Activated CD4-positive, alpha-beta T cell treated with anti-CD3 and anti-CD28 coated beads, Interleukin-2, amount 50 U/mL, for 24 hours (primary cell): ENCODE measurements at places on chromosomes 7 and 10.

GRCh38 chr10:126902157-126902556 is 3.1 kb upstream of the DOCK1 start:
- DNase-seq: no peak

GRCh38 chr7:81449105-81449504 is 320.7 kb downstream of the HGF start:
- no peak for DNase-seq

DNA sequence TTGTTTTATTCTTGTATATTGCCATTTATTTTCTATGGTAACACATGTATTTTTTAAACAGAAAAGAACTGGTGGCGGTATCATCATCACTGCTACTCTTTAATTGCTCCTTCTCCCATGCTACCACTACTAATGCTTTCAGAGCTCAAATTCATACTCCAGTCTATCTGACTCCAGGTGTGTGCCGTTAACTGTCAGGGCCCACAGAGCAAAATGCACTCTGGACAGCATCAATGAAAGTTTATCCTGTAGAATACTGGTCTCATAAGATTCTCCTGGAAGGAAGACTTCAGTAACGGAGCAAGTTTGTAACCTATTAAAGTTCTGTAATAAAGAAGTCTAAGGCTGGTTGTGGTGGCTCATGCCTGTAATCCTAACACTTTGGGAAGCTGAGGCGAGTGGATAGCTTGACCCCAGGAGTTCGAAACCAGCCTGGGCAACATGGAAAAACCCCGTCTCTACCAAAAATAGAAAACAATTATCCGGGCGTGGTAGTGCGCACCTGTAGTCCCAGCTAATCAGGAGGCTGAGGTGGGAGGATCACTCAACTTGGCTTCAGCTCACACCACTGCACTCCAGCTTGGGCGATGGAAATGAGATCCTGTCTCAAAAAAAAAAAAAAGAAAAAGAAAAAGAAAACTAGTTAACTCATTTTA is 18.4 kb downstream of the ZNRF2 start:
- DNase-seq: no peak

GRCh38 chr7:158415316-158415715 is 172.3 kb downstream of the PTPRN2 start:
- no peak for DNase-seq

DNA sequence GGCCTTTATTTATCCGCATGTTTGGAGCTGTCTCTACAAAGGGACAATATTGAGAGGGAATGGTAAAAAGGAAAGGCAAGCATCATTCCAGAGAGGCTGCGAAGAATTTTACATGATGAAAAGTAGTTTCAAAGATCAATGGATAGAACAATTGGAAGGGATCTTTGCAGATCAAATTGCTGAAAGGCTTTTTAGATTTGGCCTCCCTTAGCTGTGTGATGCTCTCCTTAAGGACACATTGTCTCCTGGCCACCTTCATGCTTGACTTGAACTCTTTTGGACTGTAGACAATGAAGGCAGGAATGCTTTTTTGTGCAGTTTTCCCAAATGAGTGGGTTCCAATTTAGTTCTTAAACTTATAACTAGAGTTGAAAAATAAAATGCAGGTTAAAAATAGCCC is 344.7 kb downstream of the ARL4A start:
- no peak for DNase-seq

DNA sequence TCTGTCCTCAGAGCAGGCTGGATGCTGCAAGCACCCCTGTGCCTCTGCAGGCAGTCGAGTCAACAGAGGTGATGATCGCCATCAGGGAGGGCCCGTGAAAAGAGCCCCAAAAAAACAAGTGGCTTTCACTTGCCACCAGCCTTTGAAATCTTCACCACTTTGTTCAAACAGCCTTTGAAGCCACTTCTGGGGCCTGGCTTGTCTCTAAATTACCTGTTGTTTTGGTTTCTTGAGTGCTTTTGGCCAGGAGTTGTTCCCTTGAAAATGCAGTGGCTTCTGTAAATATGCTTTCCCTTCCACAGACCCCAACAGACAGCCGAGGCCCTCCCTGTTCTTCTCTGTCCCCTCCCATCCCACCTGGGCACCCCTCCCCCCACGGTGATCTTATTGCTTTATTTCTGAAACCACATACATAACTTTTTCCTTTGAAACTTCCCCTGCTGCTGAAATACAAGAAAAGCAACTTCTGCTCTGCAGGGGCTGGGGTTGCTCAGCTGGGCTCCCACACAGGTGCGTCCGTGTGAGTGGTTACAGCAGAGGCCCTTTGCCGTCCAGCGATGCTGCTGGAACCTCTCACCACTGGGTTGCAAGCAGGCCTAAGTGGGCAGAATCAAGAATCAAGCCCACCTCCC is 283.8 kb upstream of the SHH start:
- DNase-seq: no peak

DNA sequence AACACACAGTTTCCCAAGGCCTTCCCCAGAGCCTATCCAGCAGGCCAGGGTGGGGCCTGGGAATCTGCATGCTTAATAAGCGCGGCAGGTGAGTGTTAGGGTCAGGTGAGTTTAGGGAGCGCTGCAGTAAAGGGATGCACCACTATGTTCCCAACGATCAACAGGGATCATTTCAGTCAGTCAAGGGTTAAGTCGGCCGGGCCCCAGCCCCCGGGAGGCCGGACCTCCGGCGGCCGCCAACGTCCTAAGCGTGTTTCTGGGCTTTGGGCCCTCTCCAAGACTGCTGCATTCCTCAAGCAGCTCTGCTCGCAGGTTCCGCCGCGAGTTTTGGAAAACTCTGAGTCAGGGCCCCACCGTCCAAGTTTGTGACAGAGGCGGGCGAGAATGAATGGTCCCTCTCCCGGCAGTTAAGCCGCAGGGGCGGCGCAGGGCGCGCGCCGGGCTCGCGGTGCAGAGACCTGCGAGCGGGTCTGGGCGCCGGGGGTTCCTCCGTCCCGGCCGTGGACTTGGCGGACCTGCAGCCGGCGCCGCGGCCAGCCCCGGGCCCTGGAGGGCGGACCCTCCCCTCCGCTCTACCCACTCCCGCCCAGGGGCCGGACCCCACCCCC is 81.6 kb downstream of the ARHGAP22 start:
- no peak for DNase-seq

GRCh38 chr7:138864667-138865066 is 66.7 kb upstream of the ATP6V0A4 start:
- no peak for DNase-seq

GRCh38 chr10:29784175-29784773 is 149.5 kb upstream of the SVIL start:
- no peak for DNase-seq

GRCh38 chr10:1403508-1404322 is 333.6 kb downstream of the ADARB2 start:
- no peak for DNase-seq

DNA sequence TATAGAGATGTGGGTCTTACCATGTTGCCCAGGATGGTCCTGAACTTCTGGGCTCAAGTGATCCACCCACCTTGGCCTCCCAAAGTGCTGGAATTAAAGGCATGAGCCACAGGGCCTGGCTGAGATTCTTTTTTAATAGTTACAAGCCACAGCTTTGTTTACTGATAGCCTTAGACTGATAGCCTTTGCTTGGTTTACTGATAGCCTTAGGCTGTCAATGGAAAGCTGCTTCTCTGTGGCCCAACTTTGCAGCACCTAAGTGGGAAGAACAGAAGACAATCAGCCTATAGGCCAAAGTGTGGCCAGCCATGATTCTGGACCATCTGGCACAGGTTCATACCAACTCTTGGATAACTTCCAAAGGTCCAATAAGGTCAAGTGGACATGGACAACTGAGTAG is 24.1 kb upstream of the CDCA7L start:
- no peak for DNase-seq

DNA sequence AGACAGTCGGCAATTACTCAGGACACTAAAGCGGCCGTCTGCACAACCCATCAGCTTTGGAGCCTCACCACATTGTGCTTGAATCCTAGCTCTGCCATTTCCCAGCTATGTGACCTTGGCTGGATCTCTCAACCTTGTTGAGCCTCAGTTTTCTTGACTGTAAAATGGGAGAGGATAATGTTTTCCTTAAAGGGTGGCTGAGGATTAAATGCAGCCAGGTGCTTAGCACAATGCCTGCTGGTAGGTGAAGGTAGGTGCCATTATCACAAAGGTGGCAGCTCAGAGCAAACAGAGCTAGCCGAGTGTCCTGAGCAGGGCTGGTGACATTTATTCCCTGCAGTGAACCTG is 508.5 kb upstream of the ZMIZ1 start:
- no peak for DNase-seq

DNA sequence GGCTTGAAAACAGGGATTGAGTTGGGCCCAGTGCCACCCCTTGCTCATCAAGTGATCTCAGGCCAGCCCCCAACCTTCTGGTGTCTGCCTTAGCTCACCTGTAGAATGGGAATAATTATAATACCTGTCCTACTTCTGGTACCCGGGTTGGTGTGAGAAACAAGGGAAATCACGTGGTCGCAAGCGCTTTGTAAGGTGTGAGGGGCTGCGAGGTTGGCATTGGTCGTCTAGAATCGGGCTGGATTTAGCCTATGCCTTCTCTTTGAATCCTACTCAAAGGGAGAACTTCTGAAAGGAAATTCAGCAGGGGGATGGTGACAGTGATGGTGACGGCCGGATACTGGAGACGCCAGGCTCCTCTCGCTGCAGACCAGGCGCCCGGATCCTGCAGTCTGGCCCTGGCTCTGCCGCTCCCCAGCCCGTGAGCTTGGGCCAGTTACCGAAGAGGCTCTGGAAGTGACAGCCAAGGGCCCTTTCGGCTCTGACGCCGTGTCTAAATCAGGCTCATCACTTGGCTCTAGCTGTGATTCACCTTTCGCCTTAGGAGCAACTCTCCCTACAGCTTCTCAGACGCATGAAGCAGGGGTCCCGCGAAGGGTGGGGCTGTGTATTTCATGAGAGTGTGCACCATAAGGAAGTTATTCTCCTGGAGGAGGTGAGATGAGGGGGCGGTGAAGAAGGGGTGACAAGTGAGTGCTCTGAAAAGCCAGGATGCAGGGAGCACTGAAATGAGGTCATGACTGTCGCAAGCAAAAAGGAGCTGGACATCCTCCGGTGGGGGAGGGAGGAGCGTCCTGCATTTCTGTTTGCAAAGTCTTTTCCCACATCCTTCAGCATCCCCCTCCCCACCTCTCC is 4.0 kb upstream of the CREB5 start:
- DNase-seq: no peak

GRCh38 chr7:4023502-4023901 is 658.6 kb upstream of the FOXK1 start:
- no peak for DNase-seq

GRCh38 chr7:99195867-99196266 is 12.0 kb downstream of the KPNA7 start:
- DNase-seq: no peak

DNA sequence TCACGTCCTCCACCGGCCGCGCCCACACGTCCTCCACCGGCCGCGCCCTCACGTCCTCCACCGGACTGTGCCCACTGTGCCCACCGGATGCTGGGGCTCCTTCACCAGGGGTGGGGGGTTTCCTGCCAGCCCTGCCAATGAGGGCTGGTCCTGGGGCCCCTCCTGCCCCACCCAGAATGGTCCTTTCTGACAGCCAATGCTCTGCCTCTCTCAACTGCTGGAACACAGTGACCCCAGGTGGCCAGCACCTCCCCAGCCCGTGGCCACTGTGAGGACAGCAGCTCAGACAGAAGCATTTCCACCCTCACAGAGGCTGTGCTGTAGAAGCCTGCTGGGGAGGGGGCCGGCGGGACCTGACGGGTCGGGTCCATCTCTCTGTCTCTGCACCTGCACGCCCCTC is 90.1 kb upstream of the DNAAF5 start:
- DNase-seq: no peak

GRCh38 chr7:97272237-97272975 is 154.9 kb downstream of the SDHAF3 start:
- no peak for DNase-seq

DNA sequence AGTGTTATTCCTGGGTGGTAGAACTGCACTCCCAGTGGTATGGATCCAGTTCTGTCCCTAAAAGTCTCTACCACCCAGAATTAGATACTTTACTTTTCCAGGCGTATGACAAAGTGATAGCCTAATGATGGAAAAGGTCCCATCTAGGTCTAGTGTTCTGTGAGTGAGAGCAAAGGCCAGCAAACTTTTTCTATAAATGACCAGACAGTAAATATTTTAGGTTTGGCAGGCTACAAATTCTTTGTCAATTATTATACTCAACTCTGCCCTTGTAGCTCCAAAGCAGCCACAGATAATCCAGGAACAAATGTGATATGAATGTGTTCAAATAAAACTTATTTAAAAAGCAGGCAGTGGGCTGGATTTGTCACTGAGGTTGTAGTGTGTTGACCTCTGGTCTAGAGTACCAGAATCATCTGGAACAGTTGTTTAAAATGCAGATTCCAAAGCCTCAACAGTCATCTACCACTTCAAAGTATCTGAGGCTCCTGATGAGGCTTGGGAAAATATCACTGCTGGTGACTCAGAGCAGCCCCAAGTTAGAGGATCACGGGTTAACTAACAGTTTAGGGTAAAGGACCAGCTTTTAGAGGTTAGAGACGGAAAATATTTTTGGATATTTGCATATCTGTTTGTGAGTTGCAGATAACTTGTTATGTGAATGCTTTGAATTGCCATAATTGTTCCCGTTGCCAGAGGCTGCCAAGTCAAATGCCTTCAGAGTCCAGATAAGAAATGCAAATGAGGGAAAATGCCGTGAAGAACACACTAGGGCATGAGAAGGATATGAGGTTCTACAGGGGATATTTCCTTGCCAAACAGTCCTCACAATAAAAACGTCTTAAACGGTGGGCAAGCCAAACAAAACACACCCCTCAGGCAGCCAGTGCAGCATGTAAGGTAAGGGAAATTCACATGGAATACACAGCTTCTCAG is 19.4 kb downstream of the NRAP start:
- DNase-seq: no peak

- no peak for DNase-seq
These were observed 19.0 kb upstream of the CLDN3 start for GRCh38 chr7:73789051-73789450.

- DNase-seq: no peak
These were observed 8.3 kb upstream of the SLC25A13 start for GRCh38 chr7:96330193-96330592.

DNA sequence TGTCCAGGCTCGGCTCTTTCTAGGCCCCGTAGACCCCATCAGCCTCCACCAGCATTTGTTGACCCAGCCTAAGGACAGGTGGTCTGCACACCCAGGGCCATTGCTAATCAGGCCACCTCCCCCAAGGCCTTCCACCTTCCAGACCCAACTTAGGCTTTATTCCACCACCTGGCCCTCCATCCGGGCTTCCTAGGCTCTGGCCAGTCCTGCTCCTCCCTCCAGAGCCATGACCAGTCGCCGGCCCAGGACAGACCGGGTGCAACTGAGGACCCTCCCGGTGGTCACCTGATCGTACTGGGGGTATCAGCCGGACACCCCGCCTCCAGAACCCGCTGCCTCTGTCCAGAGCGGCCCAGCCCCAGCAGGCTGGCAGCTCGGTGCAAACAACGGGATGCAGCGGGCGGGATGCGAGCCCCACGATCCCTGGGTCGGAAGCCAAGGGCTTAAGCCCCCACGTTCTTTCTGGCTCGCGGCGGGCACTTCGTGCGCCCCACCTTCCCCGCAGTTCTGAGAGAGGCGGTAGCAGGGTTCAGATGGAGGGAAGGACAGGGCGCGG is 545 bp downstream of the NACAD start:
- no peak for DNase-seq
